Right forelimb (tissue), 1 donor: ENCODE measurements at places on chromosomes 4 and X.

DNA sequence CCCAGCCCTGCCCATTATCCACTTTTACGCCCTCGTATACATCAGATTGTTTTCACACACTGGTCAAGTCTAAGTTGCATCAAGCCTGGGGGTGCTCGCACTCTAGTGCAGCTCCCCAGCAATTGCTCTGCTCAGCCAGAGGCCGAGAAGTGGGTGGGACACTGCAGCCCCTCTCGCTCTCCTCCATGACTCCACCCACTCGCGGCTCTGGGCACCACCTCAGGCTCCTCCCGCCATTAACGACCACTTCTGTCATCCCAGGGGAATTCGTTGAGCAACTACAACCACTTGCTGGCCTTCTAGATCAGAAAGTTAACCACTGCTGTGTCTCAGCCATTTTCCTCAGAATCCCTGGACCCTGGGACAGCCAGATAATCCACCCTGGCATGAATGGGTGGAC lies 53.6 kb downstream of the ETNPPL start:
- no peak for DNase-seq

GRCh38 chr4:14744346-14744745 lies 257.9 kb upstream of the CPEB2 start:
- DNase-seq, result no peak

DNA sequence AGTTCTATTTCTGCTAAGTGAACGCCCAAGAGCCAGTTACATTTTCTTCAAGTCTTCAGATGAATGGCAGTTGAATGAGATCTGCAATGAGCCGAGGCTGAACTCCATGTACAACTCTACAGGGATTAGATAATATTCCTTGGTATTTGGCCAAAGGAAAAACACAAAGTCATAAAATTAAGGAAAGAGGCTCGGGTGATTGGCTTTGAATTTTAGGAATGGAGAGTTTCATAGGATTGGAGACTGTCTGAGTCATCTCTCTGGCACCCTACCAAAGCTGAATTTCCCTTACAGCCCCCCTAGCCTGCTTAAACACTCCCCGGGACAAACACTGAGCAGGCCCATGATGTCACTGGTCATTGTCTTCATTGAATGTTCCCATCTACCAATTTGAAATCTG lies 188.0 kb upstream of the C1QTNF7 start:
- no peak for DNase-seq

DNA sequence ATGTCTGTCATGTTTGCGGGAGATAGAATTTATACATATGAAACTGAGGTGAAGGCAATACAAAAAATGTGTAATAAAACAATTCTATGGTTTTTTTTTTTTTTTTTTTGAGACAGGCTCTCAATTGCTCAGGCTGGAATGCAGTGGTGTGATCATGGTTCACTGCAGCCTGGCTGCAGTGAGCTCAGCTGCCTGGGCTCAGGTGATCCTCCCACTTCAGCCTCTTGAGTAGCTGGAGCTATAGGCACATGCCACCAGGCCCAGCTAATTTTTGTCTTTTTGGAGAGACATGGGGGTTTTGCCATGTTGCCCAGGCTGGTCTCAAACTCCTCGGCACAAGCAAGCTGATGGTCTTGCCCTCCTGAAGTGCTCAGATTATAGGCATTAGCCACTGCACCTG lies 10.1 kb downstream of the RADX start:
- DNase-seq, result no peak

DNA sequence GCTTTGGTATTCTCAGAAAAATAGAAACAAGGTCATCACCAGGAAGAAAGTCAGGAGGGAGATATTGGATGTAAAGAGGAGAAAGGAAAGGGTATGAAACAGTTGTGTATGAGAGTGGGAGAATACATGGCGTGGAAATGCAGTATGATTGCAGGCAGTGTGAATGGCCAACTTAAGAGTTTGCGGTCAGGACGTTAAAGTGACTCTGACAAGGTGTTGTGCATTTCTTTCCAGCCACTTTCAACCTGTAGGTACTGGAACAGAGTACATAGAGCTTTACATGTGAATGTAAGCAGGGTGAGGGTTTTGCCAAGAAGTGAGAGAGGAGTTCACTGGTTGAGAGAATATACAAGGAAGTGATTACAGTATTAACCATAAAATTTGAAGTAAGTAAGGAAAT lies 15.7 kb downstream of the ATP10D start:
- no peak for DNase-seq

GRCh38 chrX:64456828-64457227 lies 61.6 kb upstream of the MTMR8 start:
- no peak for DNase-seq

DNA sequence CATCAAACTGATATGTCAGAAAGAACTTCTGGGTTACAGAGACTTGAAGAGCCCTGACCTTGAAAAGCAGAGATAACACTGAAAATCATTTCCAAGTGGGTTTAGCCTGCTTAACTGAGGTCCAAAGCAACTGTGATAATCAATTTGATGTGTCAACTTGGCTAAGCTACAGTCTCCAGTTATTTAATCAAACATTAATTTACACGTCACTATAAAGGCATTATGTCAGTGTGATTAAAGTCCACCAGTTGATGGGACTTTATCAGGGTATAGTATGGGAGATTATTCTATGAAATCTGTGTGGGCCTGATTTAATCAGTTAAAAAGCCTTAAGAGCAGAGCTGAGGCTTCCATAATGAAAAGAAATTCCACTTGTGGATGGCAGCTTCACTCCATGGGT lies 69.1 kb upstream of the PRSS48 start:
- DNase-seq, result no peak

GRCh38 chr4:71830497-71831190 lies 46.8 kb upstream of the GC start:
- DNase-seq, result no peak

- DNase-seq, result no peak
These were observed 10.2 kb downstream of the BBS7 start for GRCh38 chr4:121860121-121860520.

DNA sequence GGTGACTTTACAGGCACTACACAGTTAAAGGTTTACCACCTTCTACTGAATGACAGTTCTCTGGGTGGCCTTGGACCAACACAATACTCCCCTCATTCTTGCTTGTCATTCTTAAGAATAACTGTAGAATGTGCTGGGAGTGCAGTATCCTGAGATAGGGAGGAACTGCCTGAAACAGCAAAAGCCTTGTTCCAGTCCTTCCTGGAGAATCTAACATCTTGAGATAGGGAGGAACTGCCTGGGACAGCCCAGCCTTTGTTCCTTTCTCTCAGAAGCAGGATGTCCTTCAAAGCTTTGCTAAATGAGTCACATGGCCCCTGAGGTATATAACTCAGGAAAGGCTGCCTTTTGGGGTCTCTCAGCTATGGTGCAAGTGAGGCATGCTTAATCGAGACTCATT lies 145.7 kb upstream of the MBNL3 start:
- no peak for DNase-seq

GRCh38 chrX:51894697-51895336 lies 1.4 kb downstream of the MAGED1 start:
- peak; percentile 49 for DNase-seq
